CD4-positive, CD25-positive, alpha-beta regulatory T cell (primary cell): ENCODE measurements at places on chromosomes 4 and X. TPM values are rescaled to one million over a fixed set of nuclear protein-coding genes. Genes with fewer than 3 reads are reported as not detected.
A peak's percentile ranks its signal among the peaks of the same experiment; 100 is the strongest.

Gene CXCL11
- total RNA-seq: not detected

GRCh38 chr4:156473151-156473550 is 498.4 kb downstream of the PDGFC start:
- H3K36me3 ChIP-seq: no peaks in the 10 kb centered on the region
- DNase-seq: no peak
- no peak overlapping the region for H3K4me3 ChIP-seq
- no peak overlapping the region for H3K27ac ChIP-seq
- no peaks in the 10 kb centered on the region for H3K4me1 ChIP-seq

GRCh38 chrX:118498351-118498750 is 2.7 kb downstream of the DOCK11 start:
- DNase-seq: no peak
- H3K36me3 ChIP-seq: peaks cover 11% of the 10 kb centered on the region
- H3K4me1 ChIP-seq: peaks cover 53% of the 10 kb centered on the region

Gene EVC2
- 3.2 TPM for total RNA-seq

GRCh38 chr4:81454499-81454898 is 17.2 kb downstream of the RASGEF1B start:
- no peak overlapping the region for H3K27ac ChIP-seq
- H3K4me1 ChIP-seq: peaks cover 5% of the 10 kb centered on the region
- H3K27me3 ChIP-seq: no peaks in the 10 kb centered on the region
- H3K4me3 ChIP-seq: no peak overlapping the region

GRCh38 chr4:1571165-1572009 is 112.7 kb downstream of the FAM53A start:
- H3K36me3 ChIP-seq: no peaks in the 10 kb centered on the region
- DNase-seq: no peak
- H3K27ac ChIP-seq: no peak overlapping the region

GRCh38 chr4:38106311-38106710 is 146.1 kb downstream of the PTTG2 start:
- no peak overlapping the region for H3K4me3 ChIP-seq
- no peak overlapping the region for H3K27ac ChIP-seq
- no peak for DNase-seq
- peaks cover 29% of the 10 kb centered on the region for H3K36me3 ChIP-seq
- H3K27me3 ChIP-seq: no peaks in the 10 kb centered on the region
- H3K4me1 ChIP-seq: no peaks in the 10 kb centered on the region

GRCh38 chr4:53653484-53654053 is 62.3 kb upstream of the LNX1 start:
- no peaks in the 10 kb centered on the region for H3K4me1 ChIP-seq
- no peak overlapping the region for H3K27ac ChIP-seq
- no peaks in the 10 kb centered on the region for H3K36me3 ChIP-seq
- H3K4me3 ChIP-seq: no peak overlapping the region
- no peak for DNase-seq

Gene HSD17B11
- 41.0 TPM for total RNA-seq

GRCh38 chr4:38982361-38983095 is 49.7 kb downstream of the TMEM156 start:
- H3K27me3 ChIP-seq: no peaks in the 10 kb centered on the region
- peaks cover 3% of the 10 kb centered on the region for H3K36me3 ChIP-seq
- H3K4me3 ChIP-seq: no peak overlapping the region
- H3K4me1 ChIP-seq: peaks cover 9% of the 10 kb centered on the region

Gene NEIL3
- total RNA-seq: 5.0 TPM

GRCh38 chrX:103439161-103439560 is 62.8 kb downstream of the BEX3 start:
- H3K27ac ChIP-seq: no peak overlapping the region
- H3K4me1 ChIP-seq: no peaks in the 10 kb centered on the region
- DNase-seq: no peak

- H3K36me3 ChIP-seq: no peaks in the 10 kb centered on the region
- H3K4me1 ChIP-seq: no peaks in the 10 kb centered on the region
- H3K4me3 ChIP-seq: no peak overlapping the region
These were observed 2.9 kb upstream of the ATOH1 start for GRCh38 chr4:93825551-93826216.

Gene GABRQ
- total RNA-seq: not detected

Gene GPC4
- total RNA-seq: not detected

DNA sequence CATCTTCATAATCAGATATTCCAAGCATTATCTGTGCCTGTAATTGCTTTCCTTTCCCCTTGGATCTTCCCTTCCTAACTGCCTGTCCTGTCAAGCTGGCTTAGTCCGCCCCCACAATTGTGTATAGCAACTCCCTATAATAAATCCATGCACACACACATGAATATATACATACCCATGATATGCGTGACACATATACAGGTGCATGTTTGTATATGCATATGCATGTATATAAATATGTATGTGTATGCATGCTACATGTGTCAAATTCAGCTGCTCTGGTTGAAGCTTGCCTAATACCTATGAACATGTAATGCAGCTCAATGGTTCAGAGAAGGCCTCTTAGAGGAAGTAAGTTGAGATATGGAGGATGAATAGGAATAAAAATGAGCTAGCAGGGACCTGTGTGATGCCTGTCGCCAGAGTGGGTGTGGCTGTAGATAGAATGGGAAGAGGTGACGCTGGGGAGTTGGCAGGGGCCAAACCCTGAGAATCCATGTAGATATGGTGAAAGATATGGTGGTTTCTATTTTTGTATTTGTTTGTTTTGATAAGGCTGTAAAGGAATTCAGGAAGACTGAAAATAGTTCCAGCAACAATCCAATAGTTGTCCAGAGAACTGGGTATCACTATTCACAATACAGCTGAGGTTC is 595.0 kb upstream of the BOD1L1 start:
- no peaks in the 10 kb centered on the region for H3K36me3 ChIP-seq
- H3K4me1 ChIP-seq: no peaks in the 10 kb centered on the region
- no peak overlapping the region for H3K4me3 ChIP-seq
- H3K27ac ChIP-seq: no peak overlapping the region
- DNase-seq: no peak
- no peaks in the 10 kb centered on the region for H3K27me3 ChIP-seq

Gene TLR7
- total RNA-seq: not detected

Gene MAGEB10
- total RNA-seq: not detected

DNA sequence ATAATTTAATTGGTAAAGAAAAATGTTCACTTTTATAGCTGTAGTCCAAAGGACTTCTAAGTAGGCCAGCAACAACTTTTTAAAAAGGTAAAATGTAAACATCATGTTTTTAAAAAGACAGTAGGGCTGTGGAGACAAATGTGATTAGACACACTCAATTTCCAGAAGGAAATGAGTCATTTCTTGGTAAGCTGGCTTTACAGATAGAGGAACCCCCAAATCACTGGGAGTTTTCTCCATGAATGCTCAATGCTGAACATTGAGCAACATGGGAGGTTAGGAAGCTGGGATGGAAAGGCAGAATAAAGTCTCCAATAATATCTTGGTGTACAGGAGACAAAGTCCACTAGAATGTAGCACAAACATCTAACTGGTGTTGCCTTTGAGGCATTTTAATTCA is 121.3 kb downstream of the NWD2 start:
- no peaks in the 10 kb centered on the region for H3K27me3 ChIP-seq
- no peak for DNase-seq
- H3K36me3 ChIP-seq: no peaks in the 10 kb centered on the region
- no peaks in the 10 kb centered on the region for H3K4me1 ChIP-seq
- H3K27ac ChIP-seq: no peak overlapping the region

DNA sequence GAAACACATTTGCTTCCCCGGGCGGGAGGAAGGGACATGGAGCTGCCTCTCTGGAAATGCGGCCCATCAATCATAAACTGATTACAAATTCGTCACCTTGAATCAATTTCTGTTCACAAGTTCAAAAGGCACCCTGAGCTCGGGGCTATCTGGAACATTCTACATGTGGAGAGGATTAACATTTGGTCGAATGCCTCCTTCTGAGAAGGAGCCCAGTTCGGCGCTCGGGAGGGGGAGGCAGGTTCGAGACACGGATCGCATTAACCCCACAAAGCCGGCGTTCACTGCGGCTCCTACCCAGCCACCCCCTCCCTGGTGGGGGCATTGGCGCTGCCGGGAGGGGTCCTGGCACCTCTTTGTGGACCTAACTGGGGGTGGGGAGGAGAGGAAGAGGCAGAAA is 108.0 kb downstream of the CPZ start:
- H3K4me3 ChIP-seq: no peak overlapping the region
- no peaks in the 10 kb centered on the region for H3K36me3 ChIP-seq
- no peaks in the 10 kb centered on the region for H3K27me3 ChIP-seq
- no peak overlapping the region for H3K27ac ChIP-seq

DNA sequence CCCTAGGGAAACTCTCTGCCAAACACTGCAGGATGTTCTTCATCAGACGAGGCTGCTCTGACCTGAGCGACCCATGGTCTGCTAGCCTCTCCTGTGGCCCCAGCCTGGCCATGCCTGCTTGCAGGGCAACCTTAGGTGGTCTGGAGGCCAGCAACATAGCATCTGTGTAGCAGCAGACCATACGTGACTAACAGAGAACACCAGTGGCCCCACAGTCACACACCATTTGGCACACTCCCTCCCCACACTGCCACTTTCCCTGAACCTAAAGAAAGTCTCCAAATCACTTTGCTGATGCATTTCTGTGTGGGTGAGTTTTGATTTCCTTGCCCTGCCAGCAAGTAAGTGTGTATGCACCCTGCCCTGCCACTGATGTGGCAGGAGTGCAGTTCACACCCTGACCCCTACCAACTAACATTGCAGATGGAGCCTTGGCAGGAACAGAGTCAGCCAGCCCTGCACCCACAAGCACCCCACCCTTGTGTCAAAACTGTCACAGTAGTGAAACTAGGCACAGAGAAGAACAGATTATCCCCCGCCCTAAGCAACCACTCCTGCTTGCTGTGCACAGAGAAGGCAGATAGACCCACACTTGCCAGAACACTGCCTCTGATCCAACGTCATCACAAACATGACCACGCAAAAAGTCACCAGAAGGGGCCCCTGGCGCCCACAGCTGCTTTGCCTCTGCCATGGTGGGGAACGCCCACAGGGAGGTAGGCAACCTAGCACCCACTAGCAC is 249.1 kb downstream of the SPIN4 start:
- H3K4me1 ChIP-seq: no peaks in the 10 kb centered on the region
- H3K27ac ChIP-seq: no peak overlapping the region
- no peak for DNase-seq
- H3K36me3 ChIP-seq: no peaks in the 10 kb centered on the region
- H3K27me3 ChIP-seq: no peaks in the 10 kb centered on the region

Gene RADX
- total RNA-seq: 12.4 TPM

Gene MAGEB17
- total RNA-seq: not detected

- peaks cover 8% of the 10 kb centered on the region for H3K36me3 ChIP-seq
- H3K4me1 ChIP-seq: no peaks in the 10 kb centered on the region
- no peak overlapping the region for H3K27ac ChIP-seq
- no peak overlapping the region for H3K4me3 ChIP-seq
- DNase-seq: no peak
These were observed 62.5 kb downstream of the SLAIN2 start for GRCh38 chr4:48403779-48404178.

DNA sequence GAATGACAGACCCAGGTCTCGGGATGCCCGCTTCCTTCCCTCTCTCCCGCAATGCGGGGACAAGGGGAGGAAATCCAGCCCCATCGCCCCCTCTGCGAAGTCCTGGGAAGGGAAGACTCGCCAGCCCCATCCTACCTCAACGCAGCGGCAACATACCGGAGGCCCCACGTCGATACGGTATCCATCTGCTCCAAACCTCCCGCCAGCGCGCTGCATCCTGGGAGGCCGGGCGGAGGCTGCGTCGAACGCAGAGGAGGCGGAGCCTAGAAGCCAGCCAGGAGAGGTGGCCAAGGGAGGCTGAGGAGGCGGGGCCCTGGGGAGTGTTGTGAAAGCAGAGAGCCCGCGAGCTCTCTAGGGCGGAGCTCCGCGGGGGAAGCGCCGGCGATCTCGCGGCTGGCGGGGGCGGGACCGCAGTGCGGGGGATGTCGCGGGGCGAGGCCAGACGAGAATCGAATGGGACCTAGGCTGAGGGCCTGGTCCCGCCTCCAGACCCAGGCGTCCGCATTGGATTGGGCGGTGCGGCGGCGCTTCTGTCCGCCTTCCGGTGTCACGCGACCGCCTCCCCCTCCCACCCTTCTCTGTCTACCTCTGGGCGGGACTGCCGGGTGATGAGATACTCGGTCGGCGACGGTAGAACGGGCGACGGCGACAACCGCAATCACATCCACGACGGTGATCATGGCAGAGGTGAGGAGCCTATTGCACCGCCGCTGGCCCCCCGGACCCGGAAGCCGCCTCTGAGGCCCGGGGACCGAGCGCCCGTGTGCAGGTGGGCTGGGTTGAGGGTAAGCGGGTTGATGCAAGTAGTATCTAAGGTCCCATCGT is at the start of the genes FANCB and MOSPD2:
TSS of gene FANCB (minus strand) at position 219 of the 825 bp plus-strand sequence. CDS start 7,559 bp downstream, outside the sequence.
TSS of gene MOSPD2 (plus strand) at position 571 of the 825 bp plus-strand sequence. CDS start at position 679, 108 bp downstream.
- peak within 1 kb of the TSS; percentile 87 for H3K4me3 ChIP-seq
- no peaks in the 10 kb centered on the region for H3K27me3 ChIP-seq
- DNase-seq: peak; percentile 93
- H3K27ac ChIP-seq: peak within 1 kb of the TSS; percentile 85
- peaks cover 14% of the 10 kb centered on the region for H3K4me1 ChIP-seq
- H3K36me3 ChIP-seq: no peaks in the 10 kb centered on the region

Gene ZCCHC12
- total RNA-seq: 0.17 TPM

Gene ZAR1
- total RNA-seq: not detected

DNA sequence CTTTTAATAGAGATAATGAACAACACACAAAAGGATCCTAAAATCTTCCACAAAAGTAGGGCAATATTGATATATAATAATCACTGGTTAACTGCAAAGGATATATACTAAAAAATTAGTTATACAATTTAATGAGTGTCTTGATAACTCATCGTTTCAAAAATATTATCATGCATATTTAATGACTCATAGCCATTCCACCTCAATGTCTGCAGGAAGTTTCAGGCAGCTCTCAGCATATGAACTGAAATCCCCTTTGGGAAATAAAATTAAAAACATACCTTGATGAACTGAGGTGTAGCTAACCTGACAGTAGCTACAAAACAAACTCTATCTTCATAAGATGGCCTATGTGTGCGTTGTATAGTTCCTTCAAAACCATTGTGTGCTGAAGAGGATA is 62.9 kb downstream of the TMEM165 start:
- no peak overlapping the region for H3K4me3 ChIP-seq
- DNase-seq: no peak
- no peaks in the 10 kb centered on the region for H3K27me3 ChIP-seq
- H3K4me1 ChIP-seq: no peaks in the 10 kb centered on the region

GRCh38 chr4:76896614-76897535 is 1.1 kb downstream of the SOWAHB start:
- H3K4me1 ChIP-seq: peaks cover 21% of the 10 kb centered on the region
- H3K27ac ChIP-seq: no peak overlapping the region
- no peaks in the 10 kb centered on the region for H3K36me3 ChIP-seq
- H3K4me3 ChIP-seq: no peak overlapping the region

- no peak overlapping the region for H3K27ac ChIP-seq
- no peak for DNase-seq
- no peaks in the 10 kb centered on the region for H3K4me1 ChIP-seq
- H3K27me3 ChIP-seq: no peaks in the 10 kb centered on the region
These were observed 77.7 kb downstream of the OPHN1 start for GRCh38 chrX:68355629-68355920.
